ENCODE measurements at places on chromosomes 4 and X.

DNA sequence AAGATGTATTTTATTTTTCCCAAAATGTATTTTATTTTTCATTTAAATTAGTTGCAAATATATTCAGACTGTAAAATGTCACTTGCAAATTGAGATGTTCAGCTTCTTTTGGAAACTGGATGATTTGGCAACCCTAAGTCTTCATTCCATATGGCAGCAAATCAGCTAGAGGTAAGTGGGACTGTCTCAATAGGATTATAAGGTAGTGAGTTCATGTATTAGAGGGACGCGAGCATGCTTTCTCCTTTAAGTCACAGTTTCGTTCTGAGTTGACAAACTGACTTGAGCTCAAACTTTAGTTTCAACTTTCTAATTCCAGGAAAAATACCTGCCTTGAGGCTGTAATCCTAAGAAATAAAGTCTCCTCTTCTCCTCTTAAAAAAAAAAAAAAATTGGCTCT lies 44.2 kb upstream of the TMEM131L start:
- DNase-seq = no peak

DNA sequence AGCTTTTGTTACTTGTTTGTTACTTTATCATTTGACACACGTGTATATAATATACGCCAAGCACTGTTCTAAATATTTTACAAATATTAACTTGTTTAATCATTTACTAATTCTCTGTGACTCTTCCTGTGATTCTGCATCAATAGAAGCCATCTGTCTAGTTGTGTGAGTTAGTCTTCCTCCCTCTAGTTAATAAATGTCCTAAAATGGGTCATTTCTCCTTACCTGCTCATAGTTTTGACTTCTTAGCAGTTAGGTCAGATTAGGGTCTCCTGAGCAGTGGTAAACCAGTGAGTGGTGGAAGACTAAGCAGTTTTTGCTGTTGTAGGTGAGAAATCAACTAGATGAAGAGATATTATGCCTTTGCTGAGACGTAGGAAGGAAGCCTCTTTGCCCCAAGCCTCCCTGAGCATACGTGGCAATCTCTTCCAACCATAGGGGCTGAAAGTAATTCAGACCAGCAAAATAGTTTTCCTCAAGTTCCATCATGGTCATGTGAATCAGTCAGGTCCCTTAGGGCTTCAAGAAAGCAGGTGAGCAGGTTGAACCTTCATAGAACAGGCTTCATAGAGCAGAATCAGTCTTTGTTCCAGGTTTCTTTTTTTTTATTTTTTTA lies 38.7 kb upstream of the THOC2 start:
- peak; percentile 27 for DNase-seq

DNA sequence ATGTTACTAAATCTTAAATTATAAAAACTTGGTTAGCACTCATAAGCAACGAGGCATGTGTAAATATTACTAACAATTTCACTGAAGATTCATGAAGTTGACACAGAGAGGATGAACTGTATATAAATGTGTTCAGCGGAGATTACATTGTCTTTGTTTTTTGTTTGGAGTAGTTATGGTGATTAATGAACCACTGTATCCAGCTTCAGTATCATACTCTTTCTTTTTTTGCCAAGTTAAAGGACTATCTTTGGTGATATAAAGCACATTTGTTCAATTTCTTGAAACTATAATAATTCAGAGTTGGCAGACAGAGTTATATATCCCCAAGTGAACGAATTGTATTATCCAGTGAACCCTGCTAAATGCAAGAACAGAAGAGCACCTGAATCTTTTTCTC lies 497.6 kb downstream of the CCSER1 start:
- no peak for DNase-seq

DNA sequence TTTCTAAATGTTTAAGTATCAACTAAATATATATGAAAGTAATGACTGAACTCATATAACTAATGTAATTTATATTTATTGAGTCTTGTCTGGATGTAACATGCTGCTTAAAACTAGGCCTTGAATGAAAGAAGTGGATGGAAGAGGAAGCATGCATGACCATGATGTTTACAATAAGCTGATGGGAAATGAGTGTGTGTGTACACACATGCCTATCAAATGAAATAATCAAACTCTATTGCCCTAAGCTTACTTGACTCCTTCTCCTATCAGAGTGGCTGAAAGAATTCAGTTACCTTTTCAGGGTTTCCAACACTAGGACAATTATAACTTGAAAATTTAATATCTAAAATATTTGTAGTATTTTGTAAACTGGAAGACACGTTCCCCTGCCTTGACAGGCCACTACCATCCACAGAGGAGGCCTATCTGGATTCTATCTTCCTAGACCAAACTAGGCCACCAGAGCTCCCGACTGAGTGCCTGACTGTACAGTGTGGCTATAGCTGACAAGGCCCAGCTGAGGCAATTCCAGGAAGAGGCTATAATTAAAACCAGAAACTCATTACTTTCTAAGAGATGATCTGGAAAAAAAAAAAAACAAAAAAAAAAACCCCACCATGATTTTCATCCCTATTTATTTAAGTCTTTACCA lies 7.6 kb downstream of the ARSJ start:
- no peak for DNase-seq

DNA sequence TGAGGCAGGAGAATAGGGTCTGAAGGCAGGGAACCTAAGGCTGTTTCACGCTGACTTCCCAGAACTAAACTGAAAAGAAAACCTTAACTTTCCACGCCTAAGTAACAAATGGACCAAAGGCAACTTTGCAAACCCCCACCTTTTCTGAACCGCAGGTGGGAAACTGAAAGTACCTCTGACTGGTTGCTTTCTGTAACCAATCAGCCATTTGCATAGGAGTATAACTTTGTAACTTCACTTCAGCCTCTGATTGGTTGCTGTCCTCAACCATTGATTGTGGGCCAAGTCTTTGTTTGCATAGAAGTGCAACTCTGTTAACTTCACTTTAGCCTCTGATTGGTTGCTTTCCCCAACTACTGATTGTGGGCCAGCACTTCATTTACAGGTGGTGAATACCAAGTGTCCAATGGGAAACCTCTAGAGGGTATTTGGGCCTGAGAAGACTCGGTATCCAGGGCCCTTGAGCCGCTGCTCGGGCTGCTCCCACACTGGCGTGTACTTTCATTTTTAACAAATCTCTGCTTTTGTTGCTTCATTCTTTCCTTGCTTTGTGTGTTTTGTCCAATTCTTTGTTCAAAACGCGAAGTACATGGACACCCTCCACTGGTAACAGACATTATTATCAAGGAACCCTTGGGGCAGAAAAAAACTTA lies 121.6 kb upstream of the CBR4 start:
- no peak for DNase-seq

- DNase-seq = no peak
Measured at GRCh38 chr4:183335369-183335940, 13.2 kb upstream of the CLDN24 start.

- no peak for DNase-seq
Measured at GRCh38 chr4:123506011-123506695, 109.6 kb downstream of the SPRY1 start.

GRCh38 chr4:10758906-10759305 lies 74.3 kb upstream of the CLNK start:
- no peak for DNase-seq

GRCh38 chrX:13843150-13843721 lies 26.3 kb upstream of the GPM6B start:
- DNase-seq = no peak

GRCh38 chr4:122259849-122260248 lies 107.7 kb downstream of the BLTP1 start:
- DNase-seq = no peak

DNA sequence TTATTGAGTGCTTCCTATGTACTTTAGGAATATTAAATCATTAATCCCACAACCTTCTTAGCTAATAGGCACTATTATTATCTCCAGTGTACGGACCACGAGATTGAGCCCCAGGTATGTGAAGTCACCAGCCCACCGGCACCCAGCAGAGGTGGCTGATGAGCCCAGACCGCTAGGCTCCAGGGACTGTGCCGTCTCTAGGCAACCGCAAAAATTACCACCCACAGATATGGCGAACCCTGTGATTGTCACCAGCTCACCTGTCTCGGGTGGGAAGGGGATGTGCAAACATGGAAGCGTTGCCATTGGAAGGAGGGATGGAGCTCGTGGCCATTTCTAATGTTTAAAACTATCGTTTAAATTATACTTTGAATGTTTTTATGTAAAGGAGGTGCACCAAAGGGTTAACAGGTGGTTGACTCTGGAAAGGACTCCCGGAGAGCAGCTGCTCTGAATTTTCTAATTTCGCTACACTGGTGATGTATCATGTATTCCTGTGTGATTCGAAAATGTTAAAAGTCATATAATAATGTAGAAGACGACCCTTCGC lies 21.0 kb upstream of the JAKMIP1 start:
- DNase-seq = no peak

Measured in GM19239 (cell line).